ENCODE measurements at places on chromosomes 16 and 17. TPM values are rescaled to one million over a fixed set of nuclear protein-coding genes. Genes with fewer than 3 reads are reported as not detected.
A peak's percentile ranks its signal among the peaks of the same experiment; 100 is the strongest.

PPP1R1B gene
- total RNA-seq: 23.9 TPM

C16orf74 gene
- total RNA-seq: 1.5 TPM

GRCh38 chr16:19379838-19380237 is 37.8 kb upstream of the TMC5 start:
- H3K4me3 ChIP-seq: no peak overlapping the region
- peaks cover 31% of the 10 kb centered on the region for H3K4me1 ChIP-seq
- H3K27me3 ChIP-seq: no peaks in the 10 kb centered on the region
- DNase-seq: no peak
- H3K36me3 ChIP-seq: no peaks in the 10 kb centered on the region

DNA sequence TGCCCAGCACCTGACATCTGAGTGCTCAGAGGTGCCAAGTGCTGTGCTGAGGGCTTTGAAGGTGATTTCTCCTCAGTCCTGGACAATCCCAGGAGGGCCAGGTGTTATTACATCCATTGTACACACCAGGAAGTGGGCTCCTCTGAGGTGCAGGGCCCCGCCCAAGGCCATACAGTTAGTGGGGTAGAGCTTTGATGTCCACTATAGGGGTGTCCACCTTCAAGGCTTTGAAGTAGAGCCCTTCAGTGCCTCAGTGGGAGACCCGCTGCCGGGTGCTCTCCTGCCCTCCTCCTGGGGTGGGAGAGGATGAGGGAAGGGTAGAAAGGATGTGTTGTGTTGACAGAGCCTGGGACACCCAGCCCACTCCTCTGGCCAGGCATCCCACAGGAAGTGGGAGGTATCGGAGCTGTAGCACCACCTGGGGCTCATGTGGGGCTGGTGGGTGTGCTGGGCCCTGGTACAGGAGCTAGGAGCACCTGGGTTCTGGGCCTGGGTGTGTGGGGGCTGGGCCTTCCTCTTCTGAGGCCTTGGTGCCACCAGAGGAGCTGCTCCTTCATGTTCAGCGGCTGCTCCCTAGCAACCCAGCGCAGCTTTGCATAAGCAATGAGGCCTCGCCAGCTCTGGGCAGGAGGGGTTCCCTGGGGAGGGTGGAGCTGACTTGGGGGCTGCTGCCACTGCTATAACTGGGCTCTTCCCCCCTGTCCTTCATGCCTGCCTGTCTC is 7.4 kb downstream of the LASP1 start:
- H3K27me3 ChIP-seq: no peaks in the 10 kb centered on the region
- peak overlapping the region; percentile 48 for H3K27ac ChIP-seq
- peaks cover 55% of the 10 kb centered on the region for H3K36me3 ChIP-seq
- DNase-seq: peak; percentile 55
- H3K4me3 ChIP-seq: no peak overlapping the region
- H3K4me1 ChIP-seq: peaks cover 96% of the 10 kb centered on the region
